ENCODE measurements at places on chromosomes 4 and X.
A peak's percentile ranks its signal among the peaks of the same experiment; 100 is the strongest.

DNA sequence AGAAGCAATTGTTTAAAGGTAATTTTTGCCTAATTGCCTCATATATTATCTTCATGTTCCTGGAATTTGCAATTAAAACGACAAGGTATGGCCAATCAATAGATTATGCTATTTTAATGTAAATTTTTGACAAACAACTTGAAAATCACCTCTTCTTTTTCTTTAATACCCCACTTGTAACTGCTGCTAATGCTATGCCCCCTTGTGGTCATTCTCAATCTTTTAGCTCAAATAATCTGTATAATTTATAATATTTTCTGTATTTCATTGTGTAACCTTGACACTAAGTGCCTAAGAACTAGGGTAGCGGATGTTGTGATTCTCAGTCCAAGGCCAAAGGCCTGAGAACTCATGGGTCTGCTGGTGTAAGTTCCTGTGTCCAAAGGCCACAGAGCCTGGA lies 831.7 kb upstream of the POU3F4 start:
- DNase-seq: no peak

- peak; percentile 23 for DNase-seq
Observed at GRCh38 chr4:140110542-140111215, 43.3 kb downstream of the MAML3 start.

GRCh38 chr4:151658959-151659600 lies 101.7 kb downstream of the GATB start:
- no peak for DNase-seq

DNA sequence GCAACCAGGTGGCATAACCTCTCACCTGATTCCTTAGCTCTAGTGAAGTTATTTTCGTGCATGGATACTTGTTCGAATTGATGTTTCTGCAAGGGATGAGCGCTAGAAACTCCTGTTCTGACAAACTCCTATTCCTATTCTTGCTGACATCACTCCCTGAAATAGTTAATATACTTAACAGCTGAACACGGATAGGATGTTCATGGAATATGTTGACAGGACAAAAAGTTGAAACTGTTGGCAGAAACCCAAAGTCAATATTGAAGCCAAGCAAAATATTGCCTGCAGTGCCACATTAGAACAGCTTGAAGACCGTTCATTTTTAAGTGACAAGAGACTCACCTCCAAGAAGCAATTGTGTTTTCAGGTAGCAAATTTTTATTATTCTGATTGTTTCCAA lies at the start of gene KLKB1:
TSS of gene KLKB1 (plus strand) at position 287 of the 400 bp plus-strand sequence. CDS start 689 bp downstream, outside the sequence.
- DNase-seq: peak; percentile 6

- no peak for DNase-seq
Observed at GRCh38 chr4:2406406-2406805, 12.0 kb downstream of the ZFYVE28 start.

DNA sequence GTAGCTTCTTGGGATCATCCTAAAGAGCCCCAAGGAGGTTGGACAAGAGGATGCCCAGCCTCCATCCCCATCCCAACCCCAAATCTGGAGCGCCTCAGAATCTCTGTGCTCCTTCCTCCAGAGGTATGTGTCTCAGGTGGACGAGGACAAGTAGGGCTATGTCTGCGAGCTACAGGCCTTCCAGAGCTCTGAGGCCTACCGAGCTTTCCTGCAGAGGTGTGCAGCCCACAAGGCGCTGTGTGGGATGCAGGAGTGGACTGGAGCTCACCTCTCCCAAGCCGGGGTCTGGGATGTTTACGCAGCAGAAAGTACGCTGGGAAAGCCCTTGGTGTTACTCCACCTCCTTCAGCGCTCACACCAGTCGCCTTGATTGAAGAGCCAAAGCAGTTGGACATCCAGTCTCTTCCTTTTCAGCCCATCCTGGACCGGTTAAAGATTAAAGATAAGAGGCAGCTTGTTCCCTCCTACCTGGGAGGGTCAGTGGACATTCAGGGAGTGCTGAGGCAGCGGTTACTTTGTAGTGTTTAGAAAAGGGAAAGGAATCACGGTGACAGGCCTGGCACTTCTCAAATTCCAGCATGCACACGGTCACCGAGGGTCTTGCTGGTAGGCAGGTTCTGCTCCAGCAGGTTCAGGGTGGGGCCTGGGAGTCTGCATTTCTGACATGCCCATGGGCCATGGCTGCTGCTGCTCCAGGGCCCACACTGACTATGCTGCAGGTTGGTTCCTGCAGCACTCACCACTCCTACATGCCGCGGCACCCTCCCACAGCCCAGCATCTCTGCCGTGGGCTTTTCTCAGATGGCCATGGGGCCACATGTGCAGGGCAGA lies 29.5 kb upstream of the JAKMIP1 start:
- DNase-seq: no peak

- no peak for DNase-seq
Observed at GRCh38 chr4:109671350-109671749, 31.9 kb downstream of the CASP6 start.
